ENCODE measurements at places on chromosomes 2 and 18. TPM values are rescaled to one million over a fixed set of nuclear protein-coding genes. Genes with fewer than 3 reads are reported as not detected.

Gene LRRTM4
- not detected for total RNA-seq

Gene AMMECR1L
- total RNA-seq, result 16.5 TPM

Gene SLC11A1
- 0.21 TPM for total RNA-seq

Gene PJVK
- total RNA-seq, result 1.4 TPM

Gene KRTCAP3
- total RNA-seq, result 0.72 TPM

Gene DSG4
- total RNA-seq, result not detected

Gene HDHD2
- total RNA-seq, result 9.4 TPM

Gene CNDP1
- not detected for total RNA-seq

Gene CD207
- total RNA-seq, result not detected

Gene ZNF638
- total RNA-seq, result 69.1 TPM

Gene RSAD2
- total RNA-seq, result 0.13 TPM

Gene ADD2
- total RNA-seq, result 25.0 TPM

Gene KCNJ13
- total RNA-seq, result not detected

Gene PLEKHB2
- total RNA-seq, result 72.8 TPM

Data from A549 treated with AZD2906 at 1 μM for 4 hours (cell line).